ENCODE measurements at places on chromosomes 11 and 22.

GRCh38 chr11:93520726-93521509 lies 22.3 kb downstream of the SMCO4 start:
- DNase-seq: no peak

DNA sequence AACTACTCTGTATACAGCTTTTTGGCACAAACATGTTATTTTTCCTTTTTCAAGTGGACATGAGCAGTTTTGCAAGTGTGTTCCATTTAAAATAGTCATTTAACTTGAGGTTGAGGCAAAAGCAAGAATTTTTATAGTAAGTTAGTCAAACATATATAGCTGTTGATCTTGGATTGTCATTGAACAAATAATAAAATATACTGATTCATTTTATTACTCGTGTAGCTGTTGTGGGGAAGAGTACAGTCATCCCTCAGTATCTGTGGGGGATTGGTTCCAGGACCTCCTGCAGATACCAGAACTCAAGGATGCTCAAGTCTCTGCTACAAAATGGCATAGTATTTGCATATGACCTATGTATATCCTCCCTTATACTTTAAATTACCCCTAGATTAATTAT lies 45.3 kb downstream of the EXT2 start:
- no peak for DNase-seq

GRCh38 chr22:27983361-27983791 lies 64.3 kb upstream of the PITPNB start:
- no peak for DNase-seq

DNA sequence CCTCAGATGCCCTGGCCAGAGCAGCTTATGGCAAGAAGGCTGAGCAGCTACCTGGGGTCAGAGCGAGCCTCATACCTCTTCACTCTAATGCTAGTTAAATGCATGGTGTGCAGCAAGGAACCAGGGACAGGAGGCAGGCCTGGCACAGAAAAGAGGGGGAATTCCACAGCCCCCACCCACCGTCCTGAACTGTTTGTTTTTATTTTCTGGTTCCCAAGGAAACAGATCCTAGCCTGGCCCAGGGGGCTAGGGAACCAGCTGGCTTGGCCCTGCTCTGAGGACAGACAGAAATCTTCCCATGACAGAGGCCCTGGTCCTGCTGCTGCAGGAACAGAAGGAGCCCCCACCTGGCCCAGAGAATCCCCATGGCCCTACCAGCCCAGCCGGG lies 40.4 kb downstream of the SLCO2B1 start:
- no peak for DNase-seq

DNA sequence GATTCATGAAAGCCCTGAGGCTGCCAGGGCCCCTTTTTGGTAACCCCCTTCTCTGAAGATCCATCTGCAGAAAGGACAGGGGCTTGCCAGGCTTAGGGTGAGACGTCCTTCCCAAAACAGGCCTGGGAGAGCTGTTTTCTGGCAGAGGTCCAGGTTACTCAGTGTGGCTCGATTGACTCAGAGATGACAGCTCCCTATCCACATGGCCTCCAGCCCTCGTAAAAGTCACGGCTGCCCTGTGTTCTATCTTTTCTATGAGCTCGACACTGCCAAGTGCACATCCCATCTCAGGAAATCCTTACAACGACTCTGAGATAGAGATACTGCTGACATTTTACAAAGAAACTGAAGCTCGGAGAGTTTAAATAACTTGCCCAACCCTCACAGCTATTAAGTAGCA lies 20.4 kb downstream of the ADAMTS8 start:
- peak; percentile 91 for DNase-seq

DNA sequence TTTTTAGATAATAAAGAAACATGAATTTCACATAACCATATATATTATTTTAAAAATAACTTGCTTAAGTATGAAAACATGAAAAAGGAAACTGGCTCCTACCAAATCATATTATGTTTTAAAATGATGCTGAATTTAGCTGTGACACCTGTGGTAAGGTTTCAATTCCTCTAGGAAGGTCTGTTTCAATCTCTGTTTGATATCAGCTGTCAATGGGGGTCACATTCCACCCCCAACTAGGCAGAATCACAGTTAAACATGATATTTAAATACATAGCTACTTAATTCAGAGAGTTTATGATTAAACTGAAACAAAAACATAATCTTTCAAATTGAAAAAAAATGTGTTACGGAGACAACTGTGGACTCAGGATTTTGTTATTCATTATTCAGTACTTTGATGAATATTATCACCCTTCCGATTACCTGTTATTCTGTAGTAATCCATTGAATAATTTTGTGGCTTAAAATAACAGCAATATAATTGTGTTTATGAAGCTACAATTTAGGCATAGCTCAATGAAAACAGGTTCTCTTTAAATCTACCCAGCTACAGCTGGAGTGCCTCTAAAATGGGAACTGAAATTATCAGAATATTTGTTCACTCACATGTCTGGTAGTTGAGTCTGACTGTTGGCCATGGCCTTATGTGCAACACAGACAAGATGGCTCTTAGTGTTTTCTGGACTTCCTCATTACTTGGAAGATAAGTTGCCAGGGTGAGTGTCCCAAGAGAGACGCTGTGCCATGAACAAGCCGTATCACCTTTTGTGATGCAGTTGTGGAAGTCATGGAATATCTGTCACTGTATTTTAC lies 244.6 kb upstream of the ANO3 start:
- DNase-seq: no peak

DNA sequence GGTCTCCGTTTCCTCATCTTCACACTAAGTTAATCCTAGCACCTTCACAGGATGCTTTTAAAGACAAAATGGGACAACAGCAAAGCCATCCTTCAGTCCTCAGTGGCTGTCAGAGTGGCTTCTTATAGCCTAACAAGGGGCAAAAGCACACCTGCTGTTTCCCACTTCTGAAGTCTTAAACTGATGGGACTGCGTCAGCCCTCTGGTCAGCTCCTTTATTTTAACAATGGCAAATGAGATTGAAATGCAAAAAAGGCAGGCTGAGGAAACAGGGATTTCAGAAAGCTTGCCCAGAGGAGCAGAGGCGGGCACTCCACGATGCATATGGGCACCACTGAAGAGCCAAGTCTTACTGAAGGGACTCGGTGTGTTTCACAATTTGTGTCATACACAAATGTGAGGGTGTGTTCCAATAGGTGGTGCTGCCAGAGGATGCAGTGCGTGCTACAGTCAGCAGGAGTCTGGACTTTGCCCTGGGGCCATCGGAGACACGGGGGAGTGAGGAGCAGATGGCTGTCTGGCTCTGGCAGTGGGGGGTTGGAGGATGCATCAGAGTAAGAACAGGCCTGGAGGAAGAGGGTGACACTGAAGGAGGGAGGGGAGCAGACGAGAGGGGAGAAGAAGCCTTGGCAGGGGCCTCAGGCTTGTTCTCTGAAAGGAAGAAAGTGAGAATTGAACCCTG lies 47.3 kb downstream of the TENM4 start:
- DNase-seq: peak; percentile 32

DNA sequence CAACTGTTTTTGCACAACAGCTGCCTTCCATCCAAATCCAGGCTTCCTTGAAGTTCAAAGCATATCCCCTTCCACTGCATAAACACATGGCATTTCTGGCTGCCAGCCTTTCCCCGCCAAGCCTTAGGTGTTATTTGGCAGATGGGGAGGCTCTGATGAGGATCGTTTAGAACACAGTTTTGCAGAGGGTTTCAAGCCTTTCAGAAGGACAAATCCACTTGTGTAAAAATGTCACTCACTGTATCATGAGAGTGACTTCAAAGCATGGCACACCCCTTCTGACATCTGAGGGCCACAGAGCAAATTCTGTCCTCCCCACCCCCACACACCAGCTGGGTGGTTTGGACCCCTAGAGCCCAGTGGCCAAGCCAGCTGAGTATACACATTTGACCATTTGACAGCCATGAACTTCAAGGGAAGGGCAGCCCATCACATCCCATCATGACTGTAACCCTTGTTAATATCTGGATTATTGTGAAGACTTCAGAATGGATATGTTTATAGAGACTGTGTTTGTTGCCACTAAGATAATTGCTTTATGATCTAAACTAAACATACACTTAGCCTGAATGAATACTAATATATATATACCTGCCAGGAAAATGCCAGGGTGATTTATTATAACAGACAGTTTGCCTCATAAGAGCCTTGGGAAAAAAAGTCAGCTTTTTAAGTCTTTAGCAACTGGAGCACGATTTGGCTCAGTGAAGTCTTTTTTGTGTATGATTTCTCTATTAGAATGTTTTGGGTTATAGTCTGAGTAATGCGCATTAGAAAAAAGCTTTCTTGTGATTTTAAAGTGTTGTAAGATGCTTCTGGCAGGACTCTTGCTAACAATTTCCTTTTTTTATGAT lies 31.9 kb downstream of the FBLN1 start:
- DNase-seq: no peak

GRCh38 chr22:37545703-37546436 lies 14.4 kb upstream of the CDC42EP1 start:
- DNase-seq: peak; percentile 97

- DNase-seq: peak; percentile 70
Observed at GRCh38 chr11:106482917-106483785, 405.7 kb downstream of the AASDHPPT start.

- DNase-seq: peak; percentile 6
Observed at GRCh38 chr11:125410091-125410490, 86.0 kb downstream of the FEZ1 start.
